Lung microvascular endothelial cell (primary cell): ENCODE measurements at places on chromosomes 1 and 21.

GRCh38 chr21:44836349-44836665 is 18.4 kb upstream of the SUMO3 start:
- no peak for DNase-seq

GRCh38 chr1:38456531-38456876 is 403.1 kb downstream of the RRAGC start:
- DNase-seq, result no peak

- no peak for DNase-seq
These were observed 22.9 kb downstream of the RNU1-1 start for GRCh38 chr1:16491056-16491675.

DNA sequence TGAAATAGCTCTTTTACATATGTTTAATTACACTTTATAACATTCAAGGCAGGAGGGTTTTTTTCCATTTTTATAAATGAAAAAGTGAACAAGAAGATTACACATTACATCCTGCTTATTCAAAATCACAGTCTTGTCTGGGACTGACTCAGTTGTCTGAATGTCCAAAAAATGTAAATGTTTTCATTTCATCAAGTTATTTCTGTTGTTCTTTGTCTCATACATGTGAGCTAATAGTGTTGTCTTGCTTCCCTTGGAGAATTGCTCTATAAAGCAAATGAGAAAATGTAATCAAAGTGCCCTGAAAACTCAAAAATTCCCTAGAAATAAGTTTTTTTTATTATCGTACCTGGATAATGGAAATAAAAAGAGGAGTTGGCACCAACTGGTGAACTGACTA is 242.9 kb downstream of the GRIK1 start:
- no peak for DNase-seq

- no peak for DNase-seq
These were observed 112.7 kb downstream of the HMCN1 start for GRCh38 chr1:185846672-185847444.

DNA sequence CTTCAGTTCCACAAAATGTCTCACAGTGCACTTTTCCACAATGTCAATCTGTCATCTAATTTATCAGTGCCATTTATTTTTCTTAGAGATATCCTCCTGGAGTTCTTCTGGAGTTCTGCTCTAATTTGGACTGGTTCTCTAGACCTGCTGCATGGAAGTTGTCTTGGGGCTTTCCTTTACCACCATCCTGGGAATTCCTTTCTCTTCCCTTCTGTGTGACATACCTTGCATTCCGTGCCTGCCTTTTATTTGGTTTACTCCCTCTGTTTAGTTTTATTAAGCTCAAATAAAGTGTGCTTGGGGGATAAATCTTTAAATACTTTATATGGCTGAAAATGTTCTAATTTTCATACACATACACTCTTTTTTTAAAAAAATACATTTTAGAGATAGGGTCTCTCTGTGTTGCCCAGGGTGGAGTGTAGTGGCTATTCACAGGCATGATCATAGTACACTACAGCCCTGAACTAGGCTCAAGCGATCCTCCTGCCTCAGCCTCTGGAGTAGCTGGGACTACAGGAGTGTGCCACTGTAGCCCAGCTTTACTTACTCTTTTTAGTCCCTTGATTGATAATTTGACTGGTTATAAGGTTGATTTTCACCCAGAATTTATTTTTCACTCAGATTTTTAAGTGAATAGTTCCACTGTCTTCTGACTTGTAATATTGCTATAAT is 14.4 kb downstream of the MTF2 start:
- no peak for DNase-seq

DNA sequence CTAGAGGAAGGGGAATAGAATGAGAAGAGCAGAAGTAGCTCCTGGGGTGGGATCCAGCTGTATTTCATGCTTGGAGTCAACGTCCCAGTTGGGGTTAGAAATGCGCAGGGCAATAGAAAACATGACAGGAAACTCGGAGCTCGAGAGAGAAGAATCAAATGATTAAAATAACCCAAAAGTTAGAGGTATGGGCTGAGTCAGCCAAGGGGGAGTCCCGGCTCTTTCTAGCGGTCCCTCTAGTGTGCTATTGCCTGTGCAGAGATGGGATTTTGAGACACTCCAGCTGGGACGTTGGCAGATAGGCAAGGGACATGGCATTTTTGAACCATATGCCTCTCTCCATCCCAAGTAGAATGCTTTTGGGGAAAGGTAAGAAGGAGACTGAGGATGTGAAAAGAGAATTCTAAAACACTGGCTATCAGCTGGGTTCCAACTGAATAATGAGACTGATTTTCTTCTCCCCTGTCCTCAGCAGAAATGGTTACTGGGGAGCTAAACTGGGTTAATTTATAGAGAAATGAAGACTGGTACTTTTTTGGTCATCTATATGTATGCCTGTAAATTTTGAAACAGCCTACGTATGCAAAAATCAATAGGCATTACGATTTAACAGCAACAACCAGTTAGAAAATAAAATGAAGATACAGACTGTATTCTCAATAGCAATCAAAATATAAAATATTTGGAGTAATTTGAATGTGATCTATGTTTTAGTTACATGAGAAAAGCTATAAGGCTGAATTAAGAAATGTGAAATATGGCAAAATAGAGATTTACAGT is 7.0 kb upstream of the VPS26C start:
- DNase-seq, result no peak

- no peak for DNase-seq
These were observed 19.7 kb downstream of the ENSA start for GRCh38 chr1:150609732-150610131.

- DNase-seq, result no peak
These were observed 42.9 kb downstream of the NFIA start for GRCh38 chr1:61125263-61125662.

DNA sequence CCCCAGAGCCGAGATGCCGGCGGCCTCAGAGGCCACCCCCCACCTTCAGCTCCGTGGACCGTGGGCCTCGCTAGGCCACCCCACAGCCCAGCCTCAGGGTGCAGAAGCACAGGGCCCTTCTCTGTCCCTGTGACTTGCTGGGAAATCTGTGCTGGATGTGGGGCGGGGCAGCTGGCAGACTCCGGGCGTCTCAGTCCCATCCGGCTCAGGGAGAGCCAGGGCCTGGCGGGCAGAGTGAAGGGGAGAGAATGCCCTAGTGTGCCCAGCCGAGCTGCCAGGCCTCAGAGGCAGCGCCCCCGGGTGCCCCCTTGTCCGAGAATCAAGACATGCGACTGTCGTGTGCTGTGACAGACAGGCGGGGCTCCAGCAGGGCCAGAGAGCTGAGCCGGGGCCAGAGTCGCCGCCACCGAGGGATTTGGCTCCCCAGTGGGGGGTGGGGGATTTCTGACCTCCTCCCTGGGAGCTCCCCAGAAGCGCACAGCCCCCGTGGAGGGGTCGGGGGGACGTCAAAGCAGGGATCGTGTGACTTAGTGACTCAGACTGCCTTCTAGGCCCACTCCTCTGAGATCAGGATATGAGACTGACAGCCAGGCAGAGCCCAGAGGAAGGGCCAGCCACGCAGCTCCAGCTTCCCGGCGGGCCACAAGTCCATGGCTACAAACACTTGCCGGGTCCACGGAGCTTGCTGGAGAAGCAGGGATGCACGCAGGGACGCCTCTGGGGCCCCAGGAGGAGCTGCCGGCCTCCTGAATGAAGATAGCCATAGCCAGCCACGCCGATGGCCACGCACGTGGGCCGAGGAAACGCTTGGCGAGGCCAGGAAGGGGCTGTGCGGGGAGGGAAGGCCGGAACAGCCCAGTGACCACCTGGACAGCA is 11.9 kb downstream of the COL6A1 start:
- DNase-seq, result no peak

GRCh38 chr1:933603-933940 is 9.8 kb downstream of the SAMD11 start:
- no peak for DNase-seq

DNA sequence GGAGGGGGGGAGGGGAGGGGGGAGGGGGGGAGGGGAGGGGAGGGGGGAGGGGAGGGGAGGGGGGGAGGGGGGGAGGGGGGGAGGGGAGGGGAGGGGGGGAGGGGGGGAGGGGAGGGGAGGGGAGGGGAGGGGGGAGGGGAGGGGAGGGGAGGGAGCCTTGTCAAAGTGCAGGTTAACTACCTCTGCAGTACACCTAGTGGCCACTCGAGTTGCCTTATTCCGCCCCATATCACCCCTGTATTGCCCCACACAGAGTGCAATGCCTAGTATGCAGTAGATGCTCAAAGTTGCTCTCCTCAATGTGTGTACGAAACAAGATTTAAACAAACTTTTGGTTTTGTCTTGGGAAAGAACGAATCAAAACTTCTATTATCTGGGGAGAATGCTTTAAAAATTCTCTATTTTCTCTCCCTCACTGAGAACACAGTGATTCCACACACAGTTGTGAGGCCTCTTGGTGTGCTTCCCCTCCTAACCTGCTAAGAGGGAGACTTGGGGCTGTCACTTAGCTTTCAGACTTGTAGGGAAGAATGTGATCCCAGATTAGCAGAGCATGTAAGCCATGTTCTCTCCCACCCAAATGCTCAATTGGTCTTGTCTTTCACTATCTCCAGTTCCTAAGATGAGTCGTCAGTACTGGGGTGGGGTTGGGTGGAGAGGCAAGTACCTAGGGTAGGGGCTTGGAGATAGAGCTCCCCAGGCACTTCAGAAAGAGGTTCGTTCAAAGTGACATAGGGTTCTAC is 79.7 kb upstream of the MAP10 start:
- DNase-seq, result no peak

GRCh38 chr1:91511386-91511785 is 10.7 kb downstream of the CDC7 start:
- DNase-seq, result peak; percentile 61

DNA sequence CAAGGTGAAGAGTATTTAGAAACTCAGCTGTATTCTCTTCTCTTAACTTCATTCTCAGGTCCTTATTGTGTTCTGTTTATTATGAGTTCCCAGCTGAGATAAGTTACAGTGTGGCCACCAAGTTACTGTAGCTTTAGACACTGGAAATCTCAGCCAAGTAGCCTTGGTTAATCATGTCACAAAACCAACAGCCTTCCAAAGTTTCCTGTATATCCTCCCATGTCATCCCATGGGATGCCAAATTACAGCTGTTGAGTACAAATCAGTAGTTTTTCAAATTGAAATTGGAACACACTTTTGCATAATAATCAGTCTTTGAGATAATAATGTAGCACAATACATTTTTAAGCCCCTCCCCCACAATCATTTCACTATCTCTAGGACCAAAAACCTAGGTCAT is 10.7 kb downstream of the ADAMTS5 start:
- no peak for DNase-seq
